ENCODE measurements at places on chromosomes 11 and 22.

DNA sequence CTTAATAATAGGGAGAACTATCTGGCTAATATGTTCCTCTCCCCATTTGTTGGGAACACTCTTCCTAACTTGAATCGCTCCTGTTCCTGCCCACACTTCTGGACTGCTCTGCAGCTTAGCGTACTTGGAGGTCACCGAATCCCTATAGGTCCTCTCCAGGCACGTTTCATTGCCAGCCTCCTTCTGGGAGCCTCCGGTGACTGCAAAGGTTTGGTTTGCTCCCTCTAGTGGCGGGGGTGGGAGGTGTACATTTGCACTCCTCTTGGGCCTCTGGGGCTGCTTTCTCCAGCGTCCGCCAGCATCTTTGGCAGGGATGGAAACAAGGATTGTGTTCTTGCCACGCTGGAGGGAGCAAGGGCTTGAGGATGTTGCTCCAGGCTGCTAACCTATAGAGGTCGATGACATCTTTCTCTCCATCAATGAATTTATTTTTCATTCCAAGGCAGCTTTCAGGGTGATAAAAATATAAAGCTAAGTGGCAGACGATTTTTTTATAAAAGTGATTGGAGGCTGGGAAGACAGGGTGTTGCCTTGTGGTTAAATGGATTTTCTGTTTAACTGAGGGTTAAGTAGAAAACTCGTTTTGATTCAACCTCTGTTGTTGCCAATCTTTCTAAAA lies 48.7 kb downstream of the TSPAN18 start:
- peak; percentile 70 for DNase-seq

DNA sequence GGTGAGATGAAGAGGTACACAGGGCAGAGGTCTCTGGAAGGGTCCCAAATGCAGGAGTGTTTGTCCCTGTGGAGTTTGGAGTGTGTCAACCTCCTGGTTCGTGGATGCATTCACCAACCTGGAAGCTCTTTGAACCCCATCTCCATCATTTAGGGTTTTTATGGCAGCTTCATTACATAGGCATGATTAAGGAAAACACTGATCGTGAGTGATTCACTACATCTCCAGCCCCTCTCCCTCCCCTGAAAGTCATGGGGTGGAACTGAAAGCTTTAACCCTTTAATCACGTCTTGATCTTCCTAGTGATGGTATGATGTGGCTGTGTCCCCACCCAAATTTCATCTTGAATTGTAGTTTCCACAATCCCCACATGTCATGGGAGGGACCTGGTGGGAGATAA lies 19.8 kb upstream of the INCENP start:
- DNase-seq = no peak

DNA sequence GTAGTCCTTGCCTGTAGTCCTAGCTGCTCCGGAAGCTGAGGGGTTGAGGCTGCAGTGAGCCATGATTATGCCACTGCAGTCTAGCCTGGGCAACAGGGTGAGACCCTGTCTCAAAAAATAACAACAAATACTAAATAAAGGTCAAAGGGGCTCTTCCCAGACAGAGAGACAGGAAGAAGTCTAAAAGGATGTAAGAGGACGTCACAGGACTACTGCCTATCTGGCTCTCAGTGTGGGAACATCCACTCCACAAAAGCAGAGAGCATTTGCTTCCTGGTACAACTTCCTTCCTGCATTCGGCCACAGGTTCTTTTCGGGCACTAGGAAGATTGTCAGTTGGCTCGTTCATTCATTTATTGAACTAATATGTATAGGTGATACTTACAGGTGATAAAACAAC lies 110.6 kb downstream of the SGSM3 start:
- no peak for DNase-seq

- DNase-seq = no peak
Observed at GRCh38 chr11:66739983-66740382, 11.0 kb upstream of the SPTBN2 start.

DNA sequence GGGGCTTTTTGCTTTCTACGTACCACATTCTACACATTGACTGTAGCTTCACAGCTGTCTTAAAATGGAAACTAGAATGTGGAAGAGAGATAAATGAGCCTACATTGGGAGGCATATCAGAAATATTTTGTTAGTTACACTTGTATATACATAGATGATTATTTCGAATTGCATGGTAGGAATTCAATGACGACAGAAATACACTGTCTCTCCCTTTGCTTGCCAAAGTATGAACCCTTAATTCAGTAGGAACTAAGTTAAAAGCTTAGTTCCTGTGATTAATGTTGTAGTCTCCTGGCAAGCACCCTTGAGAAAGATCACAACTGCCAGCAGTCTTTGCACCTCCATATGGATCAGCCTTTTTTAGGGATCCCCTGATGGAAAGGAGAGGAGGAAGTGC lies 10.1 kb downstream of the C11orf87 start:
- DNase-seq = no peak

GRCh38 chr11:69295995-69296889 lies 2.3 kb downstream of the MYEOV start:
- DNase-seq = no peak

DNA sequence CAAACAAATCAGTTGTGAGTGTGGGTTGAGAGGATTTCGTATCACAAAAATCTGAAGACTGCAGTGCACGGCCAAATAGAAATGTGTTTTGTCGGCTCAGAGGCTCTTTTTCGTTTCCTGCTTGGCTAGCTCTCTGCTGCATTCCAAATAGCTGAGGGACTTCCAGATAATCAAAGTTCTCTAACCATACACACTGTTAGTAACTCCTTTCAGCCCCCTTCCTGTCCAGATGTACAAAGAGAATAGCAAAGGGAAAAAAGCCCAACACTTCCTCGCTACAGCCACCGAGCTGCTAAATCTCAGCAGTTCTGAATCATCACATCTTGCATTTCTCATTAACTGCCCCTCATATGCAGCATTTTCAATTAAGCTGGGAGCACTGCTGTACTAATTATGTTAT lies 203.1 kb downstream of the TENM4 start:
- no peak for DNase-seq

- no peak for DNase-seq
Observed at GRCh38 chr11:15674756-15675155, 560.0 kb downstream of the INSC start.

DNA sequence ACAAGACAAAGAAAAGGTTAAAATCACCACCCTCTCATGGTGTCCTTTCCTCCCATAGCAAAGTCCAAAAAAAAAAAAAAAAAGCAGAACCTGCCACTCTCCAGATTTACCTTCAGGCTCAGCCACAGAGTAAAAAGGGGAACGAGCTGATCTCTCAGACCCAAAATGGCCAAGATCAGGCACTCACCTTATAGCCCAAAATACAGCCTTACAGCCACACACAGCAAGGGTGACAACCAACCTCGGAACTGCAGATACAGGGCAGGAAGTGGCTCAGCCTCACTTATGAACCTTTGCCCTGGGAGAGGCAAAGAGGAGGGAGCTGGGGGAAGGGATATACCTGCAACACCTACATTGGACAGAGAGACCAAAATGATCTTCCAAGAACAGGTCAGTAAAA lies 4.5 kb downstream of the FHIP1B start:
- no peak for DNase-seq

GRCh38 chr11:62437616-62438015 lies 18.8 kb downstream of the SCGB1A1 start:
- DNase-seq = no peak

DNA sequence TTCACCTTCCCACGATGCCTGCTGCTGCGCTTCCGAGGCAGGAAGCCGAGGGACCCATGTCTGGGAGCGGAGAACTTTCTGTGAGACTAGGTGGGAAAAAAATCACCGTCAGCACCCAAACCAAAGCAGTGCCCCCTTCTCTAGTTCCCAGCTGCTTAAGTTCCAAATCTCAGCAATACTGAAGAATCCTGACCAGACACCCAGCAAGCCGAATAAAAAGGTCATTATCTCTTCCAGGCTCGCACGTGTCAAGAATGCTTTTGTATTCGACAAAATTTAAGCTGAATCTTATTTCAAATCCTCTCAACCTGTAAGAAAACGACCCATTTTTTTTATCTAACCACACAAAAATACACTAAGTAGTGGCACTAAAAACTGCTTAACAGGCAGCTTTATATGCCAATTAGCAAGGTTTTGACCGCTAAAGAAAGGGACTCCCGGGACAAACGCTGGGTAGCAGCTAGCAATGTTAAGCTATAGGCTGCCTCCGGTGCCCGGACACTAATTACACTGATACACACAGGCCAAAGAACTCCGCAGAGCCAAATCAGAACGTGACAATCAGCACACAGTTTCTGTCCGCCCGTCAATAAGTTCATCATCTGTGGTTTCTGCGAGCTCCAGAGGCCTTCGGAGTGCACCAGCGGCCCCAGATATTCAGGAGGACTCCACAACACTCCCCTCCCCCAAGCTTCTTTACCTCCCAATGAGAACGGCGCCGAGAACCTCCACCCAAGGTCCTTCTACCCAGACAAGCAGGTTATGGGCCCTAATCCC lies 728 bp downstream of the RPL3 start:
- DNase-seq = no peak

DNA sequence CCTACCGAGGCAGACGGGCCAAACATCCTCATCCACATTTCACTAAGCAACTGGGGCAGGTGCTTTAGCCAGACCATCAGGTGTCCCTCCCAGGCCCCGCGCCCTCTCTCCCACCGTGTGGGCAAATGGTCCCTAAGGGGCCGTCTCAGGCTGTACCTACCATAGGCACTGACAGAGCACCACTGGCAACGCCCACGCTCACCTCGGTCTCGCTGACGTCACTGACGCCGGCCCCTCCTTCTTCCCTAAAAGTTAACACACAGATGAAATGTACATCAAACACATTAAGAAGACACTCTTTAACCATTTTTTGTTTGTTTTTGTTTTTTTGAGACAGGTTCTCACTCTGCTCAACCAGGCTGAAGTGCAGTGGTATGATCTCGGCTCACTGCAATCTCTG lies 9.4 kb downstream of the TTLL1 start:
- no peak for DNase-seq

GRCh38 chr11:76805206-76805913 lies 22.2 kb downstream of the TSKU start:
- no peak for DNase-seq

- no peak for DNase-seq
Observed at GRCh38 chr11:35676611-35676965, 14.0 kb downstream of the TRIM44 start.

DNA sequence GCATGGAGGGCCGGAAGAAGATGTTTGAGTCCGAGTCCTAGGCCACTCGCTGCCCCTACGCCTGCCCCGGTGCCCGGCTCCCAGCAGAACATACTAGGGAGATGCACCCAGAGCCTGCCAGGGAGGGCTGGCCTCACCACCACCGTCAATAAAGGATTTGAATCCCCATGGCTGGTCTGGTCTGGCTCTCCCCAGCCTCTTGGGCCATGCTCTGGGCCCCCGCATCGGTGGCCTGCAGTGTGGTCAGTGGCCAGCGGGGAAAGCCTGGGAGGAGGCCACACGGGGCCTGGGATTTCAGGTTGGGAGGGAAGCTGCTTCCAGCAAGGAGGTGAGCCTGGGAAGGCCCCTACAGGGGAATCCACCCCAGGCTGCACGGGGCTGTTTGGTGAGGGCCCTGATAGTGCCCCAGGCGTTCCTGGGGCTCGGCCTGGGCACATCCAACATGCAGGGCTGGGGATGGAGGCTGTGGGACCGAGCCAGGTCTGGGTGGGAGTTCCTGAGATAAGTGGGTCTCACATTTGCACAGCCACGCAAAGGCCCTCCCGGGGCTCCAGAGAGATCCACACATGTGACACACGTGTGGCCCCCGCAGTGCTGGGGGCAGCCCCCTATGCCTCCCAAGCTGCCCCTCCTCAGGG lies 2.8 kb downstream of the TNNI2 start:
- DNase-seq = no peak

DNA sequence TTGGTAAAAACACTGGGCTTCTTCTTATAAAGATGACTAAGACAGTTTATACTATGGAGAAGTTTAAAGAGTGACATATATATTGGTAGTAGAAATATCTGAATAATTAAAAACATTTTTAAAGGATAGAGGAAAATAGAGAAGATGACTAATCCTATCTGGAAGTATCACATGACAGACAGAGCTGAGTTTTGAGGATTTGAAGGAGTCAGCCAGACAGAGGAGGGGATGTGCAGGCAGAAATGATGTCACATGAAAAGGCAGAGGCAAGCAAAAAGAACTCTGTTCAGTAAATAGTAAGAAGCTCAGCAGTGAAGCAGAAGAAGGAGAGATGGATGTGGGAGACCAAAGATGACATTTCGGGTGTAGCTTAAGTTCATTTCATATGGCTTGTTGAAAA lies 1.6 kb downstream of the OR10A2 start:
- no peak for DNase-seq

DNA sequence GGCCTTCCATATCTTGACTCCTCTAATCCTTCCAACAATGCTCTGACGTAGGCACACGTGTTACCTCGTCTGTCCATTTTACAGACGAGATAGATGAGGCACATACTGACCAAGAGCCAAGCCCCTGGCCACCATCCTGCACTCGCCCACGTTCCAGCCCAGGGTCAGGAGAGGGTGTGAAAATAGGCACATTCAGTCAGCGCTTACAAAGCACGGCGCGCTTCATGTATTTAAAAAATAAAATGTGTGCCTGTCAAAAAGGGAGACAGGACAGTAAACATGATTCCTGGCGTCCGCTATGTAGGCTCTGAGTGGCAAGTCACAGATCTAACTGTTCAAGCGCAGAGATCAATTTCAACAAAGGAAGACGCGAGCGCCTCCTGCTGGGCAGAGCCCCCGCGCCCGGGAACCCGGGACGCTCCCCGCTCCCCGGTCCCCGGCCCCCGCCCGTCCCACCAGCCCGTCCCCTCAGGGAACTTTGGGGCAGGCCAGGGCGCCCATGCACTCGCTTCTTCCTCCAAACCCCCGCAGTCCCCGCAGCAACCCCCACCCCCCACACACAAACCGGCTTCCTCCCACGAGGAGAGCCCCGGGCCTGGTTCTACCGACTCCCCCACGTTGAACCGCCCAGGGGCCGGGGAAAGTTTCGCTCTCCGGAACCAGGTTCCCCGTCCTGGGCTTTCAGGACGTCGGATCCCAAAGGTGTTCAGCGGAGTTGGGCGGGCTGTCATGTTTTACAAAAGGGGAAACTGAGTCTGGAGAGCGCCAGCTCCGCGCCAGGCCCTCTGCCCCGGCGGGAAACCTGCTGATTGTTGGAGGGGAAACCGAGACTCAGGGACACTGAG lies 10.4 kb upstream of the C1QTNF6 start:
- peak; percentile 80 for DNase-seq

GRCh38 chr11:66767666-66768065 lies 38.6 kb upstream of the SPTBN2 start:
- DNase-seq = no peak

- DNase-seq = no peak
Observed at GRCh38 chr11:126405906-126406305, 50.4 kb downstream of the ST3GAL4 start.

DNA sequence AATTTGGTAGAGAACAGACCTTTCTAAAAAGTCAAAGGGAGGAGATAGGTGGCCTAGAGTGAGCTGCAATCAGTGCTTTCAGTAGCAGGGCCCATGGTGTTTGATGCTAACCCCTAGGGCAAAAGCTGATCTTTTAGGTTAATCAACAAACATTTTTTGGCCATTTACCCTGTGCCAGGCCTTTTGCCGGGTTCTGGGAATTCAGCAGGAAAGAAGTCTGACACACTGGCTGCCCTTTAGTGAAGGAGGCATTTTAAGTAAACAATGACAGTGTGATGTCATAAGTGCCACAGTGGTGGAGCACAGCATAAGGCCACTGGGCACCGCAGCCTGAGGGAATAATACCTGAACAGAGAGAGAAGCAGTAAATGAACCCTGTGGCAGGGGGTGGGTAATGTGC lies 29.0 kb downstream of the C22orf31 start:
- DNase-seq = no peak

Measured in erythroblast (primary cell).